ENCODE measurements at places on chromosomes 6 and 20. TPM values are rescaled to one million over a fixed set of nuclear protein-coding genes. Genes with fewer than 3 reads are reported as not detected.

NOX3 gene
- total RNA-seq = not detected

HCRTR2 gene
- total RNA-seq = not detected

SLC17A1 gene
- not detected for total RNA-seq

PXDC1 gene
- 0.21 TPM for total RNA-seq

CYP39A1 gene
- total RNA-seq = not detected

XKR7 gene
- not detected for total RNA-seq

RBM24 gene
- not detected for total RNA-seq

TNXB gene
- 6.7 TPM for total RNA-seq

TPX2 gene
- 193 TPM for total RNA-seq

SRSF12 gene
- not detected for total RNA-seq

LSM14B gene
- 47.1 TPM for total RNA-seq

TAGAP gene
- total RNA-seq = 60.3 TPM

CD40 gene
- total RNA-seq = 1.1 TPM

GSTA4 gene
- 6.1 TPM for total RNA-seq
